ENCODE measurements at places on chromosomes 7 and 10.

DNA sequence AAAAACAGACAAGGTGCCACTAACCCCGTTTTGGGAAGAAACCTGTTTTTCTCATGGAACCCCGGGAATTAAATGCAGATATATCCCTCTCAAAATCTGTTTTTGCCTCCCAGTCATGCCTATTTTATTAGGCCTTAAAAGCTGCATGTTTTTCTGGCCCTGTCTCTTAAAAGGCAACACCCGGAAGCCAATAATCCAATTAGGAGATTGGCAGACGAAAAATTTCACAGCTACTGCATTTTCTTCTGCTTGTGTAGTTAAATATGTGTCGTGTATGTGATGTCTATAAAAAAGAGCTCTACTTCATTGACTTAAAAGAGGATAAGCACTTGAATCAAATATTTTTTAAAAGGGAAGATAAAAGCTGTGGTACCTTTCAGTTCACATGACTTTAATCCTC lies 31.9 kb upstream of the OPTN start:
- no peaks in the 10 kb centered on the region for H3K27me3 ChIP-seq
- no peak for DNase-seq
- H3K36me3 ChIP-seq = no peaks in the 10 kb centered on the region
- H3K4me1 ChIP-seq = no peaks in the 10 kb centered on the region

DNA sequence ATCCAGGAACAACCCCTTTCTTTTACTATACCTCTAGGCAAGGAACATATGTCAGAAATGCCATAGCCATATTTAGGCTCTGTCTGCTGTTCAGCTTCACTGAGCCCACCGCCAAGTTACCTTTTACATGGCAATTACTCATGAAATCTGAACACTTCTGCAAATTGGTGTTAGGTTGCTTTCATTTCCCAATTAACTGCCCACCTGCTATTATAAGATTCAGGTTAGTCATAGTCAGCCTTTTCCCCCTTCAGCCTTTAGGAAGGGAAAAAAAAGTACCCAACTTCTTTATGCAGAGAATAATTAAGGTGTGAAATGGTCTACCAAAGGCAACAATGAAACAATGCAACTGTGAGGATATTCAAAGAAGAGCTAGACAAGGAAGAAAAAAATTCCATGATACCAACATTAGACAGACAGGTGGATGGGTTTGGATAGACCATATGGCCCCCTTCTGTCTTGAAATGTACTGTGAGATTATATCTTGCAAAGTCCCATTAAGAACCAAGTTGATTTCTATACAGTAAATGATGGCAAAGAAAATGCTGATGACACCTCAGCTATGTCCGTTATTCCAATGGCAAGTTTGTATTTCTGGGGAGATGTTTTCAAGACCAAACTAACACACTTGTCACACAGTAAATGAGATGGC lies 442.1 kb upstream of the NRP1 start:
- no peak for DNase-seq
- H3K27ac ChIP-seq = no peak overlapping the region

DNA sequence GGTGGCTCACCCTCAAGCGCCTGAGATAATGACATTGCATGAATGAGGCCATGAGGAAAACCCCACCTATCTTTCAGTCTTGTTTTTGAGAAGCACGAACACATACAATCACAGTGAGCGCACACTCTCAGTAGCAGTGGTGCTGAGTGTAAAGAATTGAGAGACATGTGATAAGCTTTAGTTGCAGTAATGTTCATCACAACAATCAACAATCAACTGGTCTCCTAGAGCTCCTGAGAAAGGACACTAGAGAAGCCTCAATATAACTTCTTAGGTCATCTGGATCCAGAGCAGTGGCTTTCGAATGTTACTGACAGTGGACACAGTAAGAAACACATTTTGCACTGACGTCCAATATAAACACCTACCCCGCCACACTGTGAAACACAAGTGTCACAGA lies 12.8 kb downstream of the ERLIN1 start:
- no peak for DNase-seq
- H3K36me3 ChIP-seq = peaks cover 11% of the 10 kb centered on the region
- no peaks in the 10 kb centered on the region for H3K27me3 ChIP-seq
- no peak overlapping the region for H3K27ac ChIP-seq

DNA sequence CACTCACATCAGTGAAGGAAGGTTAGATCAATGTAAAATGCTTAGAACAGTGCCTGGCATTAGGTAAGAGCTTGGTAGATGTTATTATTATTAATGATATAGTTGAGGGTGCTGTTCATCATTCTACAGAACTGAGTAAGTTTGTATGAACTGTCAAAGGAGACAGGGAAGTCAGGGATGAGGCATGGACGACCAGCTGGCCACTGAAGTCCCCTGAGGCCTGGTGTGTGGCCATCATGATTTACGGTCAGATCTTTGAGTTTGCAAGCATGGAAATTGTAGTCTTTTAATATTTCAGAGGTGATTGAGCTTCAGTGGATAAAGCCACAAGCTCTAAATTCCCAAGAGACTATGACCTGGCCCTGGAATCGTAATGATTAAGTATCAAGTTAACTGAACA lies 6.9 kb downstream of the ARMC3 start:
- no peaks in the 10 kb centered on the region for H3K4me1 ChIP-seq
- no peak overlapping the region for H3K4me3 ChIP-seq
- no peak for DNase-seq
- no peaks in the 10 kb centered on the region for H3K27me3 ChIP-seq
- H3K27ac ChIP-seq = no peak overlapping the region

- no peaks in the 10 kb centered on the region for H3K27me3 ChIP-seq
- no peak overlapping the region for H3K27ac ChIP-seq
- H3K4me3 ChIP-seq = no peak overlapping the region
- H3K4me1 ChIP-seq = no peaks in the 10 kb centered on the region
- no peaks in the 10 kb centered on the region for H3K36me3 ChIP-seq
- DNase-seq = no peak
These were observed 104.2 kb downstream of the PFKFB3 start for GRCh38 chr10:6306917-6307316.

DNA sequence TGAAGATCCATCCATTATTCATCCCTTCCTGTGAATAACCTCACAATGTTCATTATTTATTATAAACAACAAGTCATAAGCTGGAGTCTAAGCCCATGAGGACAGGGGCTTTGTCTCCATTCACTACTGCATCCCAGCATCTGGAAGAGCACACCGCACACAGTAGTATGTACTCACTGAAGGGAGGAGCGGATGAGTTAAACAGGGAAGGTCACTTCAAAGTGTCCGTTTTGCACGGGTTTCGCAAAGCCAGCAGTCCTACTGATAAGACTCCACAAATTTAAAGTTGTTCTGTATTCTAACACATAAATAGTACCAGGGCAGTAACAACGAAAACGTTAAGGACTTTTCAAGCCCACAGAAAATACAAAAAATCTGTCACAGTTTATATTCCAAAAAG lies 167.9 kb downstream of the PARD3 start:
- no peaks in the 10 kb centered on the region for H3K27me3 ChIP-seq
- no peak for DNase-seq
- no peak overlapping the region for H3K4me3 ChIP-seq

DNA sequence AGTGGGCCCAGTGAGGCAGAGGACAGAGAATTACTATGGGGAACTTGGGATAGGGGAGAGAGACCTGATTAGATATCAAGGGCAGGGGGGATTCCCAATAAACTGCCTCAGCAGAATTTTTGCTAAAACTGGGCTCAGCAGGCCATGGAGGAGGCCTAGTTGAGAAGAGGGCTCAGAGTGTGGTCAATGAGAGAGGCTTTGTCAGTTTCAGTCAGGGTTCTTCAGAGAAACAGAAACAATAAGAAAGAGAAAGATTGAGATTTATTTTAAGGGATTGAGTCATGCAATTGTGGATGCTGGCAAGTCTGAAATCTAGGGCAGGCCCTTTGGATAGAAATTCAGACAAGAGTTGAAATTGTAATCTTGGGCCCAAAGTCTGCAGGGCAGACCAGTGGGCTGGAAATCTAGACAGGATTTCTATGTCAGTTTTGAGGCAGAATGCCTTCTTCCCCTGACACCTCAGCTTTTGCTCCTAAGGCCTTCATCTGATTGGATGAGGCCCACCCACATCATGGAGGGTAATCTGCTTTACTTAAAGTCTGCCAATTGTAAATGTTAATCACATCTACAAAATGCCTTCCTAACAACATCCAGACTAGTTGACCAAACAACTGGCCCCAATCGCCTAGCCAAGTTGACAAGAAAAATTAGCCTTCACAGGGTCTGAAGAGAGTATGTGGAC lies 33.5 kb upstream of the CCSER2 start:
- H3K27ac ChIP-seq = no peak overlapping the region
- no peaks in the 10 kb centered on the region for H3K36me3 ChIP-seq
- H3K4me3 ChIP-seq = no peak overlapping the region
- no peaks in the 10 kb centered on the region for H3K4me1 ChIP-seq
- DNase-seq = no peak

DNA sequence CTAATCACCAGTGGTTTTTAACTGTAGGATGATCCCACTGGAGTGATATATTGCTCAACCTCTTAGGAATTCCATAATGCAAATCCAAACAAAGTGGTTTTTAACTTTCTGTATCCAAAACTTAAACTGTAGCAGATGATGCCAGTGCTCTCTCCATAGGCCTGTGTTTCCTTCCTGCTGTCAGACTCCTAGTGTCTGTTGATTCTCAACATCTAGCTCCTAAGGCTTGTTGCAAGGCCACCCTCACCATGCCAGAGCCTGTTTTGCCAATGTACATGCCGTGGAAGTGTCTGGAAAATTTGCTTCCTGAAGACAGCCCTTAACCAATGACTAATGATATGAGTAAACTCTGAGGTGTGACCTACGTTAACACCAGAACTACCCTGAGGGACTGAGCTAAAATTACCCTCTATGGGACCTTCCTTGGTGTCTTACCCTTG lies 39.3 kb downstream of the C1GALT1 start:
- peaks cover 5% of the 10 kb centered on the region for H3K4me1 ChIP-seq
- H3K27ac ChIP-seq = no peak overlapping the region
- no peaks in the 10 kb centered on the region for H3K27me3 ChIP-seq
- H3K4me3 ChIP-seq = no peak overlapping the region
- peaks cover 3% of the 10 kb centered on the region for H3K36me3 ChIP-seq

- no peak overlapping the region for H3K4me3 ChIP-seq
- no peak overlapping the region for H3K27ac ChIP-seq
- no peaks in the 10 kb centered on the region for H3K27me3 ChIP-seq
- H3K36me3 ChIP-seq = no peaks in the 10 kb centered on the region
- no peaks in the 10 kb centered on the region for H3K4me1 ChIP-seq
These were observed 79.6 kb upstream of the GRB10 start for GRCh38 chr7:50862302-50862701.

- H3K27me3 ChIP-seq = no peaks in the 10 kb centered on the region
- no peak overlapping the region for H3K27ac ChIP-seq
- no peaks in the 10 kb centered on the region for H3K4me1 ChIP-seq
- DNase-seq = no peak
These were observed 97.1 kb downstream of the GALNT11 start for GRCh38 chr7:152122540-152122939.

DNA sequence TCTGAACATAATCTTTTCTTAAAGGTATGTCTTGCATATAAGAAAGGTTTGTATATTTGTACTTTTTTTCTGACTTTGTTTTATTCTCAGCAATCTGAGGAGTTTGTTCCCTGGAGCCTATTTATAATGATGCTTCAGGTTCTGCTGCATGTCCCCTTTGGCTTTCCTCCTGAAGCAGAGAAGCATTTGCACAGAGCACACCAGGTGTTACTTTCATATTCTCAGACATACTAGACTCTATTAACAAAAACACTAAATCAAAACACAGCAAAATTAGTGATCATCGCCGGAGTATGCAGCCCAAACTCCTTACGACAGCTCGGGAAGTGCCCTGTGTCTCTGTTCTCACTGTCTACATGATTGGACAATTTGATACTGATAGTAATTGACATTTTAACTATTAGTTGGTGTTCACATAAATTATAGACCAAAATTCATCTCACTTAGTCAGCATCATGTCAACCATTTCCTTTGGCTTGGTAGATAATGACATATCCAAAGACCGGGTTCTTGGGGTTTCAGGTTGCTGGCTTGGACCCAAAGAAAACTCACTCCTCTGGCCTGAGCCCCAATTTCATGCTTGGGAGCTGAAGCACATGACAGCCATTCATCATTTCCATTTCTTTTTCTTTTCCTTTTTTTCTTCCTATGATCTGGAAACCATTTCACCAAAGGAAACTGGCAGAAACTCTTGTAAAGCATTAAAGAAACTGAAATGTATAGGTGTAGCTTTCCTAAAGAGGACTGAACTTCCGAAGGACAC lies 400.1 kb upstream of the NRP1 start:
- H3K36me3 ChIP-seq = no peaks in the 10 kb centered on the region
- no peak overlapping the region for H3K27ac ChIP-seq
- no peaks in the 10 kb centered on the region for H3K4me1 ChIP-seq
